T-cell (primary cell): ENCODE measurements at places on chromosomes 12 and 14.
A peak's percentile ranks its signal among the peaks of the same experiment; 100 is the strongest.

- DNase-seq: no peak
Observed at GRCh38 chr14:73239393-73240241, 2.3 kb downstream of the PAPLN start.

GRCh38 chr14:61296719-61297502 lies 15.8 kb upstream of the TMEM30B start:
- no peak for DNase-seq

DNA sequence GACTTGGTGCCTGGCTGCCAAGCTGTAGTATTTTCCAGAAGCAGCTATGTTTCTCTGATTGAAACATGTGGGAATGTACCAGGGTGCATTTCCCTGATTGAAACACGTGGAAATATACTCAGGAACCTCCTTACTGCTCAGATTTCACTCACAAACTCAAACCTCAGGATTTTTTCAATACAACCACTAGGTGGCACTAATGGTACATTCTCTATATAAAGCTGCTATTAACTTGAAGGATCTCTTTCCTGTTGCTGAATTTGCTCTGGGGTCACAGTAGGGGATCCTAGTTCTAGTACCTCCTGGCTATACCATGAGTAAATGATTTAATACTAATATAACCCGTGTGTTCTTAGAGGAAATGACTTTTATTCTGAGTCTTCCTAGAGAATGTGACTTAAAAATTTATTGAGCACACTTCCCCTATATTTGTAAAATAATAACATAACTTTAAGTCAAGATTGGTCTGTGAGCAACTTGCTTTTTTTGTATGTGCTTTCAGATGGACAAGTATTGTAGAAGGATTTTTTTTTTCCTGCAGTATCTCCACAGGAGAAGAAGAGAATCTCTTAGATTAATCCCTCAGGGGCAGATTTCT lies 173.8 kb upstream of the MIS18BP1 start:
- no peak for DNase-seq

DNA sequence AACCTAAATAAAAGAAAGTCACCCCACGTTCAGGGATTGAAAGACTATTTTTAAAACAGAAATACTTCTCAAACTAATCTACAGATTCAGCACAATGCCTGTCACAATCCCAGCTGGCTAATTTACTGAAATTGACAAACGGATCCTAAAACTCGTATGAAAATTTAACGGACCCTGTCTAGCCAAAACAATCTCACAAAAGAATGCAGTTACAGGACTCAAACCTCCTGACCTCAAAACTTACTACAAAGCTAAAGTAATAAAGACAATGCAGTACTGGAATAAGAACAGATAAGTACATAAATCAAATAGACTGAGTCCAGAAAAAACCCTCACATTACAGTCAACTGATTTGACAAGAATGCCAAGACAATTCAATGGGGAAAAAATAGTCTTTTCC lies 48.8 kb downstream of the IPO8 start:
- no peak for DNase-seq

DNA sequence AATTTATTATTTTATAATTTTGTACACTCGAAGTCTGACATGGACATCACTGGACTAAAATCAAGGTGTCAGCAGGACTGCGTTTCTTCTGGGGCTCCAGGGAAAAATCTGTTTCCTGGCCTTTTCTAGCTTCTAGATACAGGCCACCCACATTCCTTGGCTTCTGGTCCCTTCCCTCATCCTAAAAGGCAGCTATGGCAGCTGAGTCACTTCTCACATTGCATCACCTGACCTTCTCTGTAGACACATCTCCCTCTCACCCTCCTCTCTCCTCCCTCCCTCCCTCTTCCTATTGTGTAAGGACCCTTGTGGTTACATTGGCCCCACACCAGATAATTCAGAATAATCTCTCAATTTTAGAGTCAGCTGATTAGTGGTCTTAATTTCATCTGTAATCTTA lies 92.4 kb downstream of the RPS6KA5 start:
- DNase-seq: no peak

GRCh38 chr14:75025082-75025481 lies 22.4 kb downstream of the EIF2B2 start:
- no peak for DNase-seq

- DNase-seq: no peak
Observed at GRCh38 chr12:112988224-112988623, 9.9 kb downstream of the OAS2 start.

DNA sequence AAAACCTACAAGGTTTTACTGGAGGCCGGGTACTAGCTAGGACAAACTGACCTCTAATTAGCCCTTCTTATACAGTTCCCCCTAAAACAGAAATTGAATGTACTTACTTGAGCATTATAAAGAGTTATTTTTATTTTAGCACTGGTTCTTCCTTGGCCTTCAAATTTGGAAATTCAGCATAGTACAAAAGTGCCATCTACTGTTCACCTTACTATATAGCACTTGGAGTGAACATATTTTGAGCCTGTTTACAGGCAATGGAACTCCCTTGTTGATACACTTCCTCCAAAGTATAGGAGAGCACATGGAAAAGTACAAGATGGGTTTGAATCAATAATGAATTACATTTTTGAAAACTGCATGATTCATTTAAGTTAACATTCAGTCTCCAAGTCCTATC lies 3.9 kb upstream of the POC1B start:
- no peak for DNase-seq

- no peak for DNase-seq
Observed at GRCh38 chr12:26422839-26423398, 227.5 kb downstream of the SSPN start.

DNA sequence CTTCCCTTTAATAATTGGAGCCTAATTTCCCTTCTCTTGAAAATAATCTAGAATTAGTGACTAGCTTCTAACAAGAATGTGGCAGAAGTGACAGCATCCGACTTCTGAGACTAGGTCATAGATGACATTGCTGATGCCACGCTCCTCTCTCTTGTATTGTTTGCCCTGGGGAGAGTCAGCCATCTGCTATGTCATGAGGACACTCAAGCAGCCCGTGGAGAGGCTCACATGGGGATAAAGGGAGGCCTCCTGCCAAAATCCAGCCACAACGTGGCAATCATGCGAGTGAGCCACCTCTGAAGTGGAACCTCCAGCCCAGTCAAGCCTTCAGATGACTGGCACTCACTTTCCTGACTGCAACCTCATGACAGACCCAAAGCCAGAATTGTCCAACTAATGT lies 54.2 kb upstream of the LRRK2 start:
- no peak for DNase-seq

- no peak for DNase-seq
Observed at GRCh38 chr12:29043069-29043468, 106.0 kb upstream of the FAR2 start.

GRCh38 chr12:3728686-3729085 lies 24.2 kb downstream of the CRACR2A start:
- peak; percentile 22 for DNase-seq

DNA sequence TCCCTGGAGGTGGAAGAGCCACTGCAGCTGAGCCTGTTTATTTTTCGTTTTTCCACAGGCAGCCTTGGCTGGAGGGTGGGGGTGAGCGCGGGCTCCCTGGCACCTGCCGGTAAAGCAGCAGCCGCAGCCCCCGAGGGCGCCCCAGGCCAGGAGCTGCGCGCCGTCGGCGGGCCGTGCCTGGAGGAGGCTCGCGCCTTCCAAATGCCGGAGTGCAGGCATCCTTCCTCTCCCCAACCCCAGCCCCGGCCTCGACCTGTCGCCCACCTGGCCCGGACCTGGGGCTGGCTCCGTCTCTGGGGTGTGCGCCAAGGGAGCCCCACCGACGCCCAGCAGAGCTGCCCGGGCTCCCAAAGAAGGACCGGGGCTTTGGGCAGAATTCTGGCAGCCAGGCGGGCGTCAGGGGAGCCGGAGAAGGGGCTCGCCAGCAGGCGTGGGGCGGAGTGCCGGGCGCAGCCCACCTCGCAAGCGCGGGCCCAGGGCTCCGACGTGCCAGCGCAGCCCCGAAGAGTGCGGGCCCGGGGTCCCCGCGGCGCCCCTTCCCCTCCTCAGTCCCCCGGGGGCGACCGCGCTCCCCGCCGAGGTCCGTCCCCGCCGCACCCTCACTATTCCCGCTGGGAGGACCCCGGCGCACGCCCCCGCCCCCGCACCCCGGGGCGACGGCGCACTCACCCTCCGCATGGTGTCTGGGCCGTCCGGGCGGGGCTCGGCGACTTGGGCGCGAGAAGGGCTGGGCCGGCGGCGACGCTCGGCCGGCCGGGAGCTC lies 130.3 kb downstream of the NDUFA12 start:
- no peak for DNase-seq

DNA sequence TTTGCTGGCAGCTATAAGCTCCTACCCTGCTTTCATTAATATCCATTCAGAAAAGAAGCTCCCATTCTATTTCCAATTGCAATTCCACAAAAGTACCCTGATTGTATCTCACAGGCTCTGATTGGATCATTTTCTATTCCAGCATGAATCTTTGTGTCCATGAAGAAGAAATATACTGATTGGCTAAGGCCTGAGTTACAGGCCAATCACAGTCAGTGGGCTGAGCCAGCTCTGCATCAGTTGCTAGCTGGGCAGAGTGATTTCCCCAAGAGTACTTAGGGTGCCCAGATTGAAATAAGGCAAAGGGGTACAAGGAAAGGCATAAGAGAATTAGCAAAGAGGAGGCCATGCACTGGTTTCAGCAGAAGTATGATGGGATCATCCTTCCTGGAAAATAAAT lies 14.4 kb downstream of the ART4 start:
- DNase-seq: no peak

- DNase-seq: no peak
Observed at GRCh38 chr12:113815031-113815430, 151.1 kb downstream of the RBM19 start.

- no peak for DNase-seq
Observed at GRCh38 chr12:5650281-5650680, 218.4 kb downstream of the NTF3 start.

- DNase-seq: no peak
Observed at GRCh38 chr12:113875691-113876090, 90.4 kb downstream of the RBM19 start.

- DNase-seq: no peak
Observed at GRCh38 chr14:65282896-65283253, 129.7 kb upstream of the FUT8 start.

GRCh38 chr12:114361545-114361944 lies 44.4 kb downstream of the TBX5 start:
- DNase-seq: no peak

- no peak for DNase-seq
Observed at GRCh38 chr14:69259527-69260189, at the start of gene GALNT16. Gene GALNT16, plus strand, starts transcription at chr14:69260158. Its CDS starts 133 bp downstream, at chr14:69260291.

DNA sequence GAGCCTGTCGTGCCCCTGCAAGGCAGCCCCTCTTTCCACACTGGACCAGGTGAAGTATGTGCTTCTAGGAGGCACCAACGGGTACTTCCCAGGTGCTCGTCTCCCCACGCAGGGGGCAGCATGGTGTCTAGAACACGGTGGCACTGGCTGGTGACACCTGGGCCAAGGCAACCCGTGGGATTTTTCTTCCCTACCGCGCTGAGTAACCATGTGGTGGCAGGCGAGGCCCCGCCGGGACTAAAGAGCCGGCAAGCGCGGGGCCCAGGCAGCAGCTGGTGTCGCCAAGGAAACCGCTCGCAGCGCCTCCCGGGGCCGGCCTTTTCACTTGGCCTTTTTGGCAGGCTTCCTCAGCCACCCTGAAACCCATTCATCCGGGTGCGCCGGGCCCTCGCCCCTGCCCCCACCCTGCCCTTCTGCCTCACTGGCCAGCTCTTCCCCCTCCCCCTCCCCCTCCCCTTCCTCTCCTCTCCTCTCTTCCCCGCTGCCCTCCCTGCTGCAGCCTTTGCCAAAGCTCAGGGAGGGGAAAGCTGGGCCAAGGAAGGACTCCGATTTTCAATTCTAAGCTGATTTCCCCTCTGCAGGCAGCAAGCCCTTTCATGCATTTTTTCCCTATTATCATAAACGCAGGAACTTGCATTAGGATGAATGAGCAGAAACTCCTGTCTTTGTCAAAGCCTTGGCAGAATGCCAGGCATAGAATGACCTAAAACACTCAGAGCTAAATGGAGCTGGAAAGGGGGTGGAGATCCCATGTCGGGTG lies 81.2 kb downstream of the IRF2BPL start:
- DNase-seq: peak; percentile 70

GRCh38 chr12:52506858-52507715 lies 13.1 kb downstream of the KRT5 start:
- DNase-seq: no peak

GRCh38 chr12:98935847-98936246 lies 290.8 kb downstream of the APAF1 start:
- DNase-seq: no peak

- no peak for DNase-seq
Observed at GRCh38 chr14:74838166-74838565, 37.8 kb downstream of the PROX2 start.

DNA sequence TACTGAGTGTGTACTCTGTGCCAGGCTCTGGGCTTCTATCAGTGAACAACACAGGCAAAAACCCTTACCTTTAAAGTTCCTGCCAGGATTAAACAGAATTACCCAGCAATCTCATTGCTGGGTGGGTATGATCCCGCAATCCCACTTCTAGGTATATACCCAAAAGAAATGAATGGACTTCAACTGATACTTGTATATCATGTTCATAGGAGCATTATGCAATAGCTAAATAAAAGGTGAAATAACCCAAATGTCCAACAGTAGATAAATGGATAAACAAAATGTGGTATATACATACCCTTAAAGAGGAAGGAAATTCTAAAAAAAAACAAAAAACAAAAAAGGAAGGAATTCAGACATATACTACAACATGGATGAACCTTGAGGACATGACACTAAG lies 14.7 kb downstream of the DAZAP2 start:
- DNase-seq: no peak

DNA sequence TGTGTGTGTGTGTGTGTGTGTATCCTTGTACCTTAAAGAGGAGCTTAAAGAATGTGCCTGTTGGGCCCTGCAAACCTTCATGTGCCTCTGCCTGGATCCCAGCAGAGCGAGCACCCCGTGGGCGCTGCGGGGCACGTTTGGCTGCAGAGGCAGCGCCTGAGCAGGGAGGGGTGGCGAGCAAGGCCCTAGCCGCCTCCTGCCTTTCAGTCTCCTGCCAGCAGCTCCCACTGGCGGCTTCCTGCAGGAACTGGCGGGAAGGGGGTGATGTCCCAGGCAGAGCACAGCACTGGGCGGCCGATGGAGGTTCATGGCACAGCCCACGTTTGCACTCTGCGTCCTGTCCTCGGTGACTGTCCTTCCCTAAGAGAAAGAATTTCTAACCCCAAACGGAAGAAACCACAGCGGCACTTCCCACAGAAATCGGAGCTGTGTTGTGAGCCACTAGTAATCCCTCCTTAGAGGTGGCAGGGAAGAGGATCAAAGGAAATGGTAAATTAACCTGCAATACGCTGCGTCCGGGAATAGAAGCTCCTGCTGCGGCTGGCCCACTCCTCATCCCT lies 19.8 kb downstream of the ZBTB42 start:
- DNase-seq: no peak
